Glutamatergic neuron (in vitro differentiated cells): ENCODE measurements at places on chromosomes 2 and 18. TPM values are rescaled to one million over a fixed set of nuclear protein-coding genes. Genes with fewer than 3 reads are reported as not detected.

The IL1R2 gene
- total RNA-seq, result not detected

DNA sequence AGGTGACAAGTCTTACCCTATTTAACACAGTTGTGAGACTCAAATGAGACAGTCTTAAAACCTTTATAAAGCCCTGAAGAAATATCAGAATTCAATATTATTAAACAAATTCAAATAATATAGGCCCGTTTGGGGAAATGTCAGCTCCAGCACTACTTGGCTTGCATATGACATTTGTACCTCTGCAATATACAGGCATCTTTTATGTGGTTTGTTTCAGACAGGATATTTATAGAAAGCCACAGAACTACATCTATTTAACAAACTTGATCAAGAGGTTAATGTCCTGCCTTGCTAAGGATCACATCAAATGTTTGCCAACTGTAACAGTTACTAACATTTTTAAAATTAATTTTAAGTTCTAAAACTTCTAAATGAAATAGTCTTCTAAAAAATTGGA is 3.2 kb upstream of the MREG start:
- H3K27ac ChIP-seq, result peak overlapping the region; percentile 97
- H3K4me1 ChIP-seq, result peaks cover 34% of the 10 kb centered on the region
- peaks cover 11% of the 10 kb centered on the region for H3K27me3 ChIP-seq
- peaks cover 4% of the 10 kb centered on the region for H3K36me3 ChIP-seq

DNA sequence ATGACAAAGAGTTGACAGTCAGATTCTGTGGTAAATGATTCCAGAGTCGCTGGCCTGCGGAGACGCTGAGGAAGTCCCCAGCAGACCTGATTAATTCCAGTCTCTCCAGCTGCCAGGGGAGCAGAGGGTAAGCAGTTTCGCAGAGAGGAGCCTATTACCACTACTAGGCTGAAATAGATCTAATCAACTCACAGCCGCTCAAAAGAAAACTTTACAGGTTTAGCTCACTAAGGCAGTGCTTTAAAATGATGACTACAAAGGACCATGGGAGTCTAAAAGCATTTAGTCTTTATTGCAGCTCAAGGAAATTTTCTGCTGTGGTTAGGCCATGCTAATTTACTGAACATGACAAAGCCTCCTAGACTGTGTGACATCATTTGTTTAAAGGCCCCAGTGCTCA is 445.6 kb upstream of the POU3F3 start:
- H3K27me3 ChIP-seq, result no peaks in the 10 kb centered on the region
- peak overlapping the region; percentile 33 for H3K27ac ChIP-seq
- DNase-seq, result peak; percentile 51

DNA sequence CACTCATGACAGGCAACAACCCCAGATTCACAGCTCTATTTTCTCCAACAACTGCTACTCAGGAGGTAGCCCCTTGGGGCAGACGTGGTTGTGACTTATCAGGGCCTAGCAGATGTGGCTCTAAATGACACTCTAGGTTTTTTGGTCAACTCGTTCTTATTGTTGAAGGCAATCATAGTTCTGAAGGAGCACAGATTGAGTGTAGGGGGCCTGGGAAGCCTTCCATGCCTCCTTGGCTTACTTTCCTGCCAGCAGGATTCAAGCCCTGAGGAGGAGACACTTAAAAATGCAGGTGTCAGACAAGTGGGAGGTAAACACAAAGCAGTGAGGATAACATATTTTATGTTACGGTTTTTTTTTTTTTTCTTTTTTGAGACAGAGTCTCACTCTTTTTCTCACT is 23.5 kb upstream of the SUCLG1 start:
- H3K27ac ChIP-seq, result no peak overlapping the region
- H3K4me1 ChIP-seq, result no peaks in the 10 kb centered on the region
- no peaks in the 10 kb centered on the region for H3K27me3 ChIP-seq
- H3K36me3 ChIP-seq, result peaks cover 5% of the 10 kb centered on the region

DNA sequence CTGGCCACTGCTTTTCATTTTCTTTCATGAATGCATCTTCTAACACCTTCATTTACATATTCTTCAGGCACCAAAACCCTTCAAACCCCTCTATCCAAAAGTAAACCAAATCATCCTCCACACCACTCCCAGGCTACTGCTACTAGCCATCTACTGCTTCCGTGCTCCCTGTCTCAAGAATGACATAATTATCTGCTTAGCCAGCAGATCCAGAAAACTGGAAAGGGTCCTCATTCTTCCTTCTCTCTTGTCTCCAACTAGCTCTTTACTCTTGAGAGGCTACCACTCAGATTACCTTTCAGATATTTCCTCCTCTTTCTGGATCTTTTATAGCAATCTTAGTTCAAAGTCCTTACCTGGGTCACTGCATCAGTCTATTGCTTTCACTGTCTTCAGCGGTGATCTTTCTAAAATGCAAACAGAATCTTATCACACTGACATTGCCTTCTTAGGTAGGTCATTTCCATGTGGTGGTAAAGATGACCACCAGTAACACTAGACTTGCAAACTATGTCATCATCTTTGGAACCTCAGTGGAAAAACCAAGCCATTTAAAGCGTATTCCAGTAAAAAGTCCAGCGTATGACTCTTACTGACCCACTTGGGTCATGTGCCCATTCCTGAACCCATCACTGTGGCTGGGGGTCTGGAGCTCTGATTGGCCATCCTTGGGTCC is 15.8 kb upstream of the NEDD4L start:
- H3K4me3 ChIP-seq, result no peak overlapping the region
- peaks cover 2% of the 10 kb centered on the region for H3K27me3 ChIP-seq
- H3K4me1 ChIP-seq, result peaks cover 7% of the 10 kb centered on the region
- DNase-seq, result no peak
- no peaks in the 10 kb centered on the region for H3K36me3 ChIP-seq
